ENCODE measurements at places on chromosomes 5 and 9. TPM values are rescaled to one million over a fixed set of nuclear protein-coding genes. Genes with fewer than 3 reads are reported as not detected.

The CRB2 gene
- 1.2 TPM for total RNA-seq

The ZDHHC11B gene
- not detected for total RNA-seq

The DTWD2 gene
- total RNA-seq: 5.5 TPM

DNA sequence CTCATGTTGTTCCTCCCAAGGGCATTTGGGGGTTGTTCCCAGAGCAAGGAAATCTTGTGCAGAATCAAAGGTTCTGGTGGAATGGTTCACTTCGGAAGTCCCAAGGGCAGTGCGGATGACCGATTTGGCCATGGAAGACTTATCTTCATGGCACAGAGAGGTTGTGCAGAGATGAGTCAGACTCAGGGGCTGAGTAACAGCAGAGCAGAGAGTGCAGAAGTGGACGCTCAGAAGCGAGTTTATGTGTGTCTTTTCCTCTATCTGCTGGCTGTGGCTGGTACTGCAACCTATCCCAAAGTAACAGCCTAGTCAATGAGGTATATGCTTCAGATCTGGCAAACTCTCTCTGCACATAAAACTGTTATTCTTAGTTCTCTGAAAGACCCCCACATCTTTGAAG is 118.1 kb downstream of the DPYSL3 start:
- no peaks in the 10 kb centered on the region for H3K36me3 ChIP-seq
- H3K27me3 ChIP-seq: no peaks in the 10 kb centered on the region
- no peak overlapping the region for H3K4me3 ChIP-seq
- no peak for DNase-seq
- H3K4me1 ChIP-seq: no peaks in the 10 kb centered on the region
- no peak overlapping the region for H3K27ac ChIP-seq

- H3K27me3 ChIP-seq: peaks cover 34% of the 10 kb centered on the region
- no peak overlapping the region for H3K4me3 ChIP-seq
- no peak overlapping the region for H3K27ac ChIP-seq
- no peaks in the 10 kb centered on the region for H3K4me1 ChIP-seq
- no peaks in the 10 kb centered on the region for H3K36me3 ChIP-seq
Measured at GRCh38 chr5:171335616-171336015, 26.6 kb downstream of the TLX3 start.

GRCh38 chr5:177232761-177233160 is 70.8 kb downstream of the RAB24 start:
- H3K36me3 ChIP-seq: peaks cover 48% of the 10 kb centered on the region
- H3K4me3 ChIP-seq: no peak overlapping the region
- no peak overlapping the region for H3K27ac ChIP-seq
- H3K4me1 ChIP-seq: peaks cover 5% of the 10 kb centered on the region

- H3K27me3 ChIP-seq: no peaks in the 10 kb centered on the region
- H3K4me3 ChIP-seq: no peak overlapping the region
- H3K27ac ChIP-seq: no peak overlapping the region
- no peak for DNase-seq
Measured at GRCh38 chr5:5490774-5491347, 68.4 kb downstream of the ICE1 start.
